Stimulated activated CD4-positive, alpha-beta T cell treated with anti-CD3 and anti-CD28 coated beads, Interleukin-4, amount 100 ng/mL, for 1 hour (primary cell): ENCODE measurements at places on chromosomes 7 and 10.

- DNase-seq: no peak
Measured at GRCh38 chr10:3339531-3339950, 167.0 kb upstream of the PITRM1 start.

- DNase-seq: no peak
Measured at GRCh38 chr7:111760043-111760442, 197.8 kb upstream of the IMMP2L start.

DNA sequence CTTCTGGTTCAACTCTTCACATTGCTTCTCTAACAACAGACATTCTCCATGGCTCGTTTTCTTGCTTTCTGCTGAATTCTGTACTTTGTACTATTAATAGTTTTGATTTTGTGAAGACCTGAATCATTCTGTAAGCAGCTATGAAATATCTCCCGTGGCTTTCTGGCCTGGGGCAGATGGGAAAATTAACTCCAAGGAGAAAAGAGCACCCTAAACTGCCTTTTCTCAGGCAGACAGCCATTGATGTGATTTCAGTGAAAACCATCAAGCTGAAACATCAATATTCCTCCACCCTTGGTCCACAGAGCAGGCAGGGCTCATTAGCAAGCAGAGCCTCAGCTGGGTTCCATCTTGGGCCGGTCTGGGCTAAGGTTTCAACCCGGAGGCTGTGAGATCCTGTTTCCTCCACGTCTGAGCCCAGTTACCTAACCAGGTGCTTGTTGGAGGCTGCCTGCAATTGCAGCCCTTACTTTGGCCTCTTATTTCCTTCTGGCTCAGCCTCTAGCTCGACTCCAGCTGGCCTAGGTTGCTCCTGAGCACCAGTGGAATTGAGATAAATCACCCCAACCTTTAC, 21.1 kb upstream of the EZH2 start:
- DNase-seq: no peak

GRCh38 chr10:82880776-82881290, 1005.8 kb downstream of the NRG3 start:
- DNase-seq: no peak

- DNase-seq: no peak
Measured at GRCh38 chr7:79854621-79855020, 280.0 kb upstream of the GNAI1 start.

DNA sequence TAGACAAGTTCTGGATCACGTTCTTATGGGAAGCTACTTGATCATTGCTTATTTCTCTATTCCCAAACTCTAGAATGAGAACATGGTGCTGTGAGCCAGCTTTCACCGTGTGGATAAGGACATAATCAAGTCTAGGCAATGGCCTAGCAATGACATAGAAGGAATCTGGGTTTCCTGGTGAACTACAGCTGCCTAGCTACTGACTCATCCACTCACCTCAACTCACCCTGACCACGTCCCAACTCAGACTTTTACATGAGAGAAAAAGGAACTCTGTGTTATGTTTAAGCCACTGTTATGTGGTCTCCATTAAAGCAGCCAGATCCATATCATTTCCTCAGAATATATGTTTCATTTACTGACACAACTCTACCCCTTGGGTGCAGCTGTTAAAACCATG, 18.8 kb upstream of the MET start:
- no peak for DNase-seq
